ENCODE measurements at places on chromosomes 5 and 9. TPM values are rescaled to one million over a fixed set of nuclear protein-coding genes. Genes with fewer than 3 reads are reported as not detected.

Gene C5orf34
- 13.1 TPM for total RNA-seq

Gene KLF4
- total RNA-seq, result 1.3 TPM

DNA sequence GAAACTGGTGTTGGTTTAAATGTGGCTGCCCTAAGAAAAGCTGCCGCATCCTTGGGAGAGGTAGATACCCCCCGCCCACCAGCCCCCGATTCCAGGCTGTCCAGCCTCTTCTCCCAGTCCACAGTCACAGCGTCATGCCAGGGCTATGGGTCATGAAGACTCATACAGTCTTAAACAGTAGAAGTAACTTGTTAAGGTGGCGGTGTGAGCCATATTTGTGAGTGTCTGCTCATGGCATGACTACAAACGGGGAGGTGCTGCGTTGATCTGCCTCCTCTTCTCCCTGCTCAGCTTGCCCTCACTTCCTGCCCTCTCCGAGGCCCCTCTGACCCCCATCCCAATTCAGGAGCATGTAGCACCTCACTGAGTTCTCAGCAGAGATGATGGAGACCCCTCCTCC lies 20.8 kb downstream of the FGD3 start:
- H3K27me3 ChIP-seq, result no peaks in the 10 kb centered on the region
- peaks cover 71% of the 10 kb centered on the region for H3K4me1 ChIP-seq
- peak overlapping the region; percentile 100 for H3K27ac ChIP-seq
- H3K36me3 ChIP-seq, result peaks cover 35% of the 10 kb centered on the region

DNA sequence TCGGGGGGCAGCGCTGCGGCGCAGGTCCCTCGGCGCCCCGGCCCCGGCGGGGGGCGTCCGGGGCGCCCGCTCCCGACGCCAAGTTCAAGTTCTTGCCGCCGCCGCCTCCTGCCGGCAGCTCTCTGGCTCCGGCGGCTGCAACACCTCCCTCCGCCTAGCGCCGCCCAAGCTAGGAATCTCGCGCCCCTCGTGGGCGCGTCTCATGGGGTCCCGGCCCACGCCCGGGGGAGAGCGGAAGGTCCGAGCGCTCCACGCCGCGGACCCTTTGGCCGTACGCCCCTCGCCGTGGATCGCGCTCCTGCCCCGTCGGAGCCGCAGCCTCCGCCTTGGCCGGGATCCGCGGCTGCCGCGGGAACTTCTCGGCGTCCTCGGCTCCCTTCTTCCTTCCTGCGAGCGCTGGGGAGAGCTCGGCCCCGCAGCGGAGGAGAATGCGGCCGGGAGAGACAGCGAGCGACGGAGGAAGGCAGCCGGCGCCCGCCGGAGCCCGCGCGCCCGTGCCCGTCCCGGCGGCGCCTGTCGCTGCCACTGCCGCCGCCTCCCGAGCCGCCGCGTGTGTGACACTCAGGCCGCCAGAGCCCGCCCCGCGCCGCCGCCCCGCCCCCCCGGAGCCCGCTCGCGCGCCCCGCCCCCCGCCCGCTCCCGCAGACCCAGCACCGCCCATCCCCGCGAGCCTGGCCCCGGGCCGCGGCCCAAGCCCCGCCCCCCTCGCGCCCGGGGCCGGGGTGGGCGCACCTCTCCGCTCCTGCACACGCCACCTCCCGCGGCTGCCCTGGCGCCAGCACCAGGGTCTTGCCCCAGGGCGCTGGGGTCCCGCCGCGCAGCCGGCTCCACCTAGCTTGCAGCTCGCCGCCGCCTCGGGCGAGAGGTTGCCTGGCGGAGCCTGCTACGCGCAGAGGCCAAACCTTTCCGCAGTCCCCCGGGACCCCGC lies at the start of gene SHB:
Gene SHB, minus strand, starts transcription at position 527 of the 928 bp plus-strand sequence. CDS start 582 bp downstream, outside the sequence.
- peak; percentile 85 for DNase-seq
- no peak within 1 kb of the TSS for H3K27ac ChIP-seq
- peaks cover 6% of the 10 kb centered on the region for H3K27me3 ChIP-seq
- H3K4me1 ChIP-seq, result peaks cover 19% of the 10 kb centered on the region

Gene SLC6A3
- not detected for total RNA-seq

DNA sequence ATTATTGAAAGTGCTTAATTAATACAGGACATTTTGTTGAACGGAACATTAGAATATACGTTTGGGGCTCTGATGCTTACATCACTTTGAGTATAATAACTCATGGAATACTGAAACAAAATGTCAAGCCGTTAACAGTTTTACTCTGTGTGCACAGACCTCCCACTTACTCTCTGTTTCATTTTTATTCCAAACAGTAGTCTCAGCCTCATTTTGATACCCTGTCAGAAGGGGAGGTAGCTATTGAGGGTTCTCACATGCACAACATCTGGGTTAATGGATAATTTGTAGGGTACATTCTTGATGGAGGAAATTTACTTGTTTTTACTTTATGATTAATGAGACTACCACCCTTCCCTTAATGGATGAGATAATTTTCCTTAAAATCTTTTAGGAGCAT lies 59.0 kb downstream of the SCAMP1 start:
- H3K4me3 ChIP-seq, result no peak overlapping the region
- no peaks in the 10 kb centered on the region for H3K27me3 ChIP-seq
- H3K4me1 ChIP-seq, result peaks cover 3% of the 10 kb centered on the region

Gene ZNF366
- not detected for total RNA-seq

Gene CDH9
- not detected for total RNA-seq

DNA sequence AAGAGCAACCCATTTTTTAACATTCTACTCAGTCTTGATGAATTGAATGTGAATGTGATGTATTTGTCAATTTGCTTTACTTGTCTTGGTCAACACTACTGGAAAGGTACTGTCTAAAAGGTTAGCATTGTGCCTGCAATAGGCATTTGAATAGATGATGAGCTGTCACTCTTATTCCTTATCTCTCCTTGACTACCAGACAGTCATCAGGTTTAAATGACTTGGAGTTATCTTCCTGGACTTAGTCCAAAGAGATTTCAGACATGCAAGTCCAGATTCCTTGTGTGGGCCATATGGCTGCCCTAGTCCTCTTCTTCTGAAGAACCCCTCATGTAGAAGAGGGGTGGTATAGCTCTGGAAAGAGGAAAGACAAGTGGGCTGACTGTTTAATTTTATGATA lies 4.8 kb downstream of the ARHGEF28 start:
- no peak overlapping the region for H3K27ac ChIP-seq
- no peak overlapping the region for H3K4me3 ChIP-seq
- peaks cover 33% of the 10 kb centered on the region for H3K27me3 ChIP-seq
- H3K36me3 ChIP-seq, result no peaks in the 10 kb centered on the region
- DNase-seq, result no peak

- no peak overlapping the region for H3K4me3 ChIP-seq
- no peaks in the 10 kb centered on the region for H3K4me1 ChIP-seq
- no peak for DNase-seq
- H3K36me3 ChIP-seq, result no peaks in the 10 kb centered on the region
- no peak overlapping the region for H3K27ac ChIP-seq
Observed at GRCh38 chr5:61766141-61766540, 434.1 kb downstream of the ZSWIM6 start.

- H3K36me3 ChIP-seq, result no peaks in the 10 kb centered on the region
- H3K27ac ChIP-seq, result no peak overlapping the region
- DNase-seq, result no peak
- H3K4me3 ChIP-seq, result no peak overlapping the region
- no peaks in the 10 kb centered on the region for H3K4me1 ChIP-seq
Observed at GRCh38 chr9:84778570-84778969, 109.0 kb downstream of the NTRK2 start.

Gene ACTBL2
- total RNA-seq, result not detected

DNA sequence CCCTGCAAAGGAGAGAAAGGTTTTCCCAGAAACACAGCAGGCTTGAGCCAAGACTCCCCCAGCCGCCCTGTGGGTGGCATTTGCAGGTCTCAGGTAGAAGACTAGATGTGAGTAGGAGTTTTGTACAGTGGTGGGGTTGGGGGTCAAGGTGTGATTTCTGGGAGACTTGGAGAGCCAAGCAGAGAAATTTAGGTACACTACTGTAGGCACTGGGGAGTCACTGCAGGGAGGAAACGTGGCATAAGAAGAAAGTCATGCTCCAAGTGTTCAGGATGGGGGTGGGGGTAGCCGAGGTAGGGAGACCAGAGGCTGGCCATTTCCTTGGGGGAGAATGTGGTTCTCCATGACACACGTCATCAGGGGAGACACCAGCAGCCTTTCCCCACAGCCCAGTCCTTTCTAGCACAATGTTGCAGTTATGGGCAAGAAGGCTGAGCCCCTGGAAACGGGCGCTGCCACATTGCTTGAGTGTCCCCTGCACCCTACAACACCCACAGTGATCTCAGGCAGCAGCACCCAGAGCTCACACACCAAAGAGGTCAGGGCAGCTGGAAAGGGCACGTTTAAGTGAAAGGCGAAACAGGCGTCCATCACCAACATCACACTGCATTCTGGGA lies 210.5 kb downstream of the FSTL4 start:
- no peaks in the 10 kb centered on the region for H3K27me3 ChIP-seq
- H3K36me3 ChIP-seq, result no peaks in the 10 kb centered on the region
- no peak overlapping the region for H3K27ac ChIP-seq
- H3K4me1 ChIP-seq, result peaks cover 20% of the 10 kb centered on the region
- no peak for DNase-seq
- H3K4me3 ChIP-seq, result no peak overlapping the region

GRCh38 chr5:38162625-38163024 lies 95.7 kb upstream of the EGFLAM start:
- DNase-seq, result no peak
- H3K4me1 ChIP-seq, result no peaks in the 10 kb centered on the region
- no peak overlapping the region for H3K4me3 ChIP-seq
- no peaks in the 10 kb centered on the region for H3K36me3 ChIP-seq
- H3K27ac ChIP-seq, result no peak overlapping the region

Gene DND1
- 2.5 TPM for total RNA-seq

Gene TOR4A
- 6.8 TPM for total RNA-seq

DNA sequence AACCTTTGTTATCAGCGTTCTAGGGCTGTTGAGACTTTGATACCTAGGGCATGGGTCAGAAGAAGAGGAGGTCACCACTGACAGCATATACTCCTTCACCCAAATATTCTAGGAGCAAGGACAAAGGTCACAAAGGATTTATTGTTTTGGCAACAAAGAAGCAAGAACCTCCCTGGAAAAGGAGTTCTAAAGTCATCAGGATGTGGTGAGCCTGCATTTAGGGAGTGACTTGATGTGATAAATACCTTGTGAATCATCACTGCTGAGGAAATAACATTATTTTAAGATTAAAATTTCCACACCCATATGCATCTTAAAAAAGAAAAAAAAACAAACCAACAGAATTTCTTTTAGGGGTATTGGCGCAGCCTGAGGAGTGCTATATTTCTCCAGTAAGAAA lies 13.9 kb downstream of the IFNA1 start:
- H3K27me3 ChIP-seq, result peaks cover 5% of the 10 kb centered on the region
- no peaks in the 10 kb centered on the region for H3K4me1 ChIP-seq
- H3K4me3 ChIP-seq, result no peak overlapping the region
- no peaks in the 10 kb centered on the region for H3K36me3 ChIP-seq
- H3K27ac ChIP-seq, result no peak overlapping the region

- H3K4me1 ChIP-seq, result no peaks in the 10 kb centered on the region
- peaks cover 1% of the 10 kb centered on the region for H3K27me3 ChIP-seq
- H3K4me3 ChIP-seq, result no peak overlapping the region
Observed at GRCh38 chr5:160702934-160703333, 149.1 kb downstream of the ATP10B start.

Gene MYORG
- total RNA-seq, result 2.9 TPM

Measured in activated CD4-positive, alpha-beta memory T cell treated with anti-CD3 and anti-CD28 coated beads for 36 hours (primary cell).